ENCODE measurements at places on chromosomes 12 and 14.

- DNase-seq: no peak
These were observed 352.2 kb upstream of the KITLG start for GRCh38 chr12:88932457-88932856.

DNA sequence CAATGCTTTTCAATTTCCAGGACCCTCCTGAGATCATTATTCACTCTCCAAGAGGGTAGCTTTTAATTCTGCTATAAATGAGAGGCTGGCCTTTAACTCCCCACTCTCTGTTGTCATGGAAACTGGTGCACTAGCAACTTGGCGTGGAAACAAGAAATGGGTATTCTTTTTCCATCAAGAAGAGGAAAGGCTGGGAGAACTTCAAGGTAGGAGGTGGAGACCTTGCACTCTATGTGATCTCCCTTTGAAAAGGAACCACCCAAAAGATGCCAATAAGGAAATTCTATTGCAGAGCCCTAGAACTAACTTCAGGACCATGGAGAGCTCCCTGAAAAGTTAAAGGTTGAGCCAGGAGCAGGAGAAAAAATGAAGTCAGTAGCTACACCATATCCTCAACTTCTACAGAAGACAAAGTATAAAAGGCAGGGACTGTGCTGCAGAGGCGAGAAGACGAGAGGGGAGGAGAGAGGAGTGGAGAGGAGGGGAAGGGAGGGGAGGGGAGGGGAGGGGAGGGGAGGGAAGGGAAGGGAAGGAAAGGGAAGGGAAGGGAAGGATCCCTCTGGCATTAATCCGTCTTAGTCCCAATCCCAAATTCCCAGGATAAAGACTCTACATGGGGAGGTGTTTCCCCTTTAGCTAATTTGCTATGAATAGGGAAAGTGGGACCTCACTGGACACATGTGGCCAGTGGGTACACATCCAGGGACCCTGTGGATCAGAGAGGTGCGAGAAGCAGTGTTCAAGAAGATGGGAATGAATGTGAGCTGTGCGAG, 46.7 kb upstream of the FICD start:
- peak; percentile 11 for DNase-seq

DNA sequence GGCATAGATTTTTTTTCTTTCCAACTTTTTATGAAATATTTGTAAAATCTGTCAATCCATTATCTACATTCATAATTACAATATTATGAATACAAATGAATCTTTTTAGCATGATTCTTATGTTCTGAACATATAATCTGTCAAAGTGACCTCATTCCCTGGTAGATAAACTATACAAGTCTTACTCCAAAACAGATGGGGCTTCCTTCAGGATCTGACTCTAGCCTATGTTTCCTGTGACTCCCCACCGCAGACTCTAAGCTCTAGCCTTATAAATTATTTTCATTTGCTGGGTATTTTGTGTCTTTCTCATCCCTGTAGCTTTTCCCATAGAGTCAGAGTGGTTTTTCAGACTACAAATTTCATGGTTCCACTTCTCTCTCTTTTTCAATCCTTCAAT, 202.1 kb upstream of the KITLG start:
- DNase-seq: no peak

GRCh38 chr12:93247313-93247991, 130.3 kb upstream of the NUDT4 start:
- no peak for DNase-seq

DNA sequence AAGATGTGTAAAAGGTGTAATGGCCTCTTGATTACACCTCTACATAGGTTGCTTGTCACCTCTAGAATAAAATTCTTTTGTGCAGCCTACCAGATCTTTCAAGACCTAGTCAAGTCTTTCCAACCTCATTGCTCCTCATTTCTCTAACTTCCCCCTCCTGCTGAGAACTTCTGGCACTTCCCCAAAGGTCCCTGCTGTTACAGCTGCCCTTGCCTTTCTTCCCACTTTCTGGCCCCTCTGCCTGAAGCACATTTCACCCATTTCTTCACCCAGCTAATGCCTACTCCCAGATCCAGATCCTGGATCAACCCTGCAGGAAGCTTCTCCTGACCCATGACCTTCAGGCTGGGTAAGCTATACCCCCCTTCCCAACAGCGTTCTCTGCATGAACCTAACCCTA, 1.5 kb downstream of the TSHR start:
- DNase-seq: no peak

- DNase-seq: no peak
These were observed 27.9 kb upstream of the CTDSP2 start for GRCh38 chr12:57874166-57875108.

DNA sequence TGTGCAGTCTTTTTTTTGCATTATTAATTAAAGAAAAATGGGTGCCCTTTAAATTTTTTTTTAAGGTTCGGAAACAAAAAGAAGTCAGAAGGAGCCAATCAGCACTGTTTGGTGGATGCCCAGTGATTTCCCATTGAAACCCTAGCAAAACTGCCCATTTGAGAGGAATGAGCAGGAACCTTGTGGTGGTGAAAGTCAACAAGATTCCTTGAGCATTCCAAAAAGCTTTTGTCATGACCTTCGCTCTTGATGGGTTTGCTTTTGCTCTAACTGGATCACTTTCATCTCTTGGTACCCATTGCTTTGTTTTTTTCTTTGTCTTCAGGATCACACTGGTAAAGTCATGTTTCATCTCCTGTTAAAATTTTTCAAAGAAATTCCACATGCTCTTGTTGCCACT, 54.1 kb downstream of the ADIPOR2 start:
- DNase-seq: no peak

GRCh38 chr12:18368594-18368993, 107.3 kb downstream of the PIK3C2G start:
- no peak for DNase-seq

DNA sequence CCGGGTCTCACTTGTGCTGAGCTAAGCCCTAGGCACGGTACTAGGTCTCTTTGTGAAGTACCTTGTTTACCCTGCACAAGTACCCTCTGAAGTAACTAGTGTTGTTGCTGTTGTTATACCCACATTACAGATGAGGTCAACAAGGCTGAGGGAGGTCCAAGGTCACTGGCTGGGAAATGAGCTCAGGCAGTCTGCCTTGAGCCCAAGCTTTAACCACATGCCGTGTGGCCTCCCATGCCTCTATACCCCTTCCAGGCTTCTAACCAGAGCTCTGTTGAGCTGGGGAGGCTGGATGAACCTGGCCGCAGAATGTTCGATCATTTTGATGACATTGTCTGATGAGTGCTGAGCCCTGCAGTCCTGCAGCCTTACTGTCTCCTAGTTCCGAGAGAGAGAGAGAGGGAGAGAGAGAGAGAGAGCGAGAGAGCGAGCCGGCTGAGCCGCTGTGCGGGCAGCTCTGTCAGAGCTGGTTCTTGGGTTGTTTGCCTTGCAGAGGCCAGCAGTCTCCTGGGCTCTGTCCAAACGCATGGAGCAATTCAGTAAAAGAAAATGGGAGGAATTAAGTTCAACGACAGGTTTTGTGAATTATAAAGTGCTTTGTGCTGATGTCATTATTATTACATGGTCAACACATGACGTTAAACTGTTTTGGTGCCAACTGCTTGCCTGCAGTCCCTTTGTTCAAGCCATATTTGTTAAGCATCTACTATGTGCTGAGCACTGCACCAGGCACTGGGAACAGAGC, 13.1 kb downstream of the JDP2 start:
- DNase-seq: no peak

DNA sequence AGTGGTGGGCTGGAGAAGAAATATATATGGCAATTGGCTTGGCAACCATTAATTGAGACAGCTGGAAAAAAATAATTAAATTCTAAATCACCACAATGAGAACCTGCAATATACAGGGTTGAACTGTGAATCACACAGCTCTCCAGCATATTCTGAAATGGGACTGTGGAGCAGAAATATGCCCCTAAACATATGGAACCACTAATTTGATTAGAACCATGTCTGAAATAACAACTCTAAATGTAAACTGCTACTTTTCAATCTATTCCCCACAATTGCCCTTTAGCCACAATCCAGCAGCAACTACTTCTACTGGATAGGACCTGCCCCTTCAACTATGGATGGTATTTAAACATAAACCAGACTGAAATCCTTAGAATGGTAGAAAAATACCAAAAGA, 330.4 kb downstream of the TRHDE start:
- no peak for DNase-seq

- DNase-seq: no peak
These were observed 58.8 kb downstream of the STON2 start for GRCh38 chr14:81341370-81341769.

DNA sequence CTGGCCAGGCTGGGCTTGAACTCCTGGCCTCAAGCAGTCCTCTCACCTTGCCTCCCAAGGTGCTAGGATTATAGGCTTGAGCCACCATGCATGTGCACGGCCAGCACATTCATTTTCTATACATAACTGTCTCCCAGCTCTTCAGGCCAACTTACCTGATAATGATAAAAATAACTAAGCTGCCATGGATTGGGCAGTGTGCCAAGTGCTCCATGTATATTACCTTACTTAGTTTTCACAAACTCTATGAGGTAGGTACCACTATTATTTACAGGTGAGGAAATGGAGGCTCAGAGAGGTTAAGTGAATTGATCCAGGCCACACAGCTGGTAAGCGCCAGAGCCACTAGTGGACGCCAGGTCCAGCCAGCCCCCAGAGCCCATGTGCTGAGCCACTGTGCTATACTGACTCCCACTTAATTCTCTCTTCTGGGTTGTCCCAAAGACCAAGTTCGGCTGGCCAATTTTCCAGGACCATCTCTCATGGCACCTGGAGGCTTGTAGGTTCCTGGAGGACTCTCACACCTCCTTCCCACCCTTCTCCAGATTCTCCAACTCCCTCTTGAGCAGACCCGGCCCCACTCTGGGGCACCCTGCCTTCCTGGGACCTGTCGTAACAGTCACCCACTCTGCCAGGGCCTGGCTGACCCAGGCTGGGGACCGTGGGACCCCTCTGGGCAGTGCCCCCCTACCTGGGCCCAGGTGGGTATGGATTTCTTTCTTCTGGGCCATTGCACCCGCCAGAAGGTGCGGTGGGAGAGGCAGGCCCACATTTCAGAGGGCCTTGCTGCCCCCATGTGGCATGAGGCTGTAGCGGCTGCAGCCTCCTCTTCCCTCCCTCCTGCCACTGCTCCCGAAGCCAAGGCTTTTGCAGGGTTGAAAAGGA, 30.2 kb upstream of the CIPC start:
- DNase-seq: peak; percentile 19

GRCh38 chr12:67645601-67646000, 2.9 kb upstream of the DYRK2 start:
- DNase-seq: no peak

DNA sequence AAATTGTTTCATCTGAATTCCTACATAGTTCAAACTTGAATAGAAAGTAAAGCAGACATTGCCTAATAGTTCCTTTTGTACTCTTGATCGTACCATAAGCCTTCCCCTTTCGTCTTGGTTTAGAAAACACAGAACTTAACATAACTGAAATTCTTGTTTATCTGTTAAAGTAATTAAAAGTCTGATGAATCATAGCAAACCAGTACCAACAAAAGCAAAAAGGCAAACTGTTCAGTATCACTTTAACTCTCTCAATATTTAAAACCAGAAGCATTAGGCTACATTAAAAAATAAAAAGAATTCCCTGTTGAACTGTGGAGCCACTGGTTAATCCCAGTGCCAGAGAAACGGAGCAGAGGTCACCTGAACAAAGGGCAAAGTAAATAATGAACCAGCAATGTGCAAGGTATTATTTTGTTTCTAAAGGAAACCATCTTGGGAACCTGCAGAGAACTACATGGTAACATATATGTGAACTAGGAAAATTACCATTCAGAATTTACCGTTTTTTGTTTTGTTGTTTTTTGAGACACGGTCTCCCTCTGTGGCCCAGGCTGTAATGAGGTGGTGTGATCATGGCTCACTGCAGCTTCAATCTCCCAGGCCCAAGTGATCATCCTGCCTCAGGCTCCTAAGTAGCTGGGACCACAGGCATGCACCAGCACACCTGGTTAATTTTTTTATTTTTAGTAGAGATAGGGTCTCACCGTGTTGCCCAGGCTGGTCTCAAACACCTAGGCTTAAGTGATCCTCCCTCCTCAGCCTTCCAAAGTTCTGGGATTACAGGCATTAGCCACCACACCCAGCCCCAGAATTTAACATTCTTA, 17.1 kb upstream of the HIGD1C start:
- no peak for DNase-seq

- DNase-seq: no peak
These were observed 165.4 kb downstream of the DERA start for GRCh38 chr12:16076557-16076956.

- DNase-seq: no peak
These were observed 19.5 kb downstream of the KCNA5 start for GRCh38 chr12:5063149-5063548.

GRCh38 chr12:108634341-108634751, 652 bp upstream of the SELPLG start:
- no peak for DNase-seq

DNA sequence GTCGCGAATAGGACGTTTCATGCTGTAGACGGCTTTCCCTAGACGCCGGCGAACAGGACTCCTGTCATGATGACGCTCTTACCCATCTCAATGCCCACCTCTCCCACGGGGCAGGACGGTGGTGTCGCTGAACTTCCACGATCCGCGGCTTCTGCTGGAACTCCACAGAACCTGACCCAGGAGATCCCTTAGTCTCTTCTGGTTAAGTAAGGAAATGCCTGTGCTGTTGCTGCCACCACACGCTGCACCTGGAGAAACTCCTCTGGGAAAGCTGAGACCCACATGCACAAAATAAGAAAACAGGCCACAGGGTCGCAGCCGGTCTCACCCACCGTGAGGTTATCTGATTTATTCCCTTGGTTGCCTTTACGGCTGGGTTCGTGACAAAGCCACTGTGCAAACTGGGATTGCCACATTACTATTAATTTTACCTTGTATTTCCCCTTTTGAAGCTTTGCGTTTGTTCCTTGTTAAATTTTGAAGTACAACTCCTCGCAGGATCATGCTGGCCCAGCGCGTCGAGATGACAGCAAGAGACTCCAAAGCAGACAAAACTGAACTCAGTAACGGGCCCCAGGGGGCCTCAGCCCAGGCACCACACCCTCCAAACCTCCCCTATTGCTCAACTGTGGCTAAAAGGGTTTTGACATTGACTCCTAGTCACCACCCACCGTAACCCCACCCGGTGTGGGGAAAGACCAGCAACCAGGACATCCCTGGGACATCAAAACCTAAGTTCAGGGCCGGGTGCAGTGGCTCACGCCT, 9.2 kb upstream of the MMP17 start:
- DNase-seq: no peak

DNA sequence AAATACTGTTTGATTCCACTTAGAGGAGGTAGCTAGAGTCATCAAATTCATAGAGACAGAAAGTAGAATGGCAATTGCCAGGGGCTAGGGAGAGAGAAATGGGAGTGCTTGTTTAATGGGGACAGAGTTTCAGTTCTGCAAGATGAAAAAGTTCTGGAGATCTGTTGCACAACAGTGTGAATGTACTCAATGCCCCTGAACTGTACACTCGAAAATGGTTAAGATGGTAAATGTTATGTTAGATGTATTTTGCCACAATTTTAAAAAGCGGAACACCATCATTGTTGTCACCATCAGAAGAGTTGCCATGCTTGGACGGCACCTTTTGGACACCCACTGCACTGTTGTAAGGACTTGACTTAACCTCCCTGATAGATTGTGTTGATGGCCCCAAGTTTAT, 106.9 kb downstream of the SCARB1 start:
- DNase-seq: no peak

GRCh38 chr14:67514650-67515385, 18.3 kb upstream of the PLEKHH1 start:
- DNase-seq: no peak

- no peak for DNase-seq
These were observed 18.9 kb upstream of the MAP3K9 start for GRCh38 chr14:70828188-70828587.
